ENCODE measurements at places on chromosomes 16 and 17. TPM values are rescaled to one million over a fixed set of nuclear protein-coding genes. Genes with fewer than 3 reads are reported as not detected.

Gene FSCN2
- polyA plus RNA-seq, result not detected

Gene NKD1
- polyA plus RNA-seq, result 2.8 TPM

Gene CTRB2
- 0.42 TPM for polyA plus RNA-seq

Gene TEKT1
- not detected for polyA plus RNA-seq

Gene HNF1B
- 11.8 TPM for polyA plus RNA-seq

Gene CDYL2
- 1.9 TPM for polyA plus RNA-seq

Gene SOX15
- 1.2 TPM for polyA plus RNA-seq

Gene CFAP97D1
- polyA plus RNA-seq, result not detected

Gene CCDC200
- 0.12 TPM for polyA plus RNA-seq

Gene RAPGEFL1
- polyA plus RNA-seq, result 85.0 TPM

Gene MYH2
- polyA plus RNA-seq, result not detected

Gene ABAT
- 9.6 TPM for polyA plus RNA-seq

Gene OTOP3
- polyA plus RNA-seq, result 0.28 TPM

Gene CAPNS2
- 0.07 TPM for polyA plus RNA-seq

Gene NMT1
- 38.4 TPM for polyA plus RNA-seq

Gene DRC3
- not detected for polyA plus RNA-seq

Gene SERPINF2
- polyA plus RNA-seq, result 1.2 TPM

Gene FAM20A
- 0.46 TPM for polyA plus RNA-seq

Gene RAB26
- 13.9 TPM for polyA plus RNA-seq

Gene RRAD
- polyA plus RNA-seq, result 1.8 TPM

Gene NACA2
- polyA plus RNA-seq, result not detected

Gene ZNF287
- 0.46 TPM for polyA plus RNA-seq

Gene SEPTIN12
- polyA plus RNA-seq, result not detected

Gene RGS11
- 1.8 TPM for polyA plus RNA-seq

Gene ABCC12
- not detected for polyA plus RNA-seq

Gene HAS3
- polyA plus RNA-seq, result 0.60 TPM

Gene HOXB6
- 28.5 TPM for polyA plus RNA-seq

Gene TPSD1
- 1.2 TPM for polyA plus RNA-seq

Gene TTLL6
- 3.5 TPM for polyA plus RNA-seq

Gene CCL13
- polyA plus RNA-seq, result 2.0 TPM

Gene APOH
- polyA plus RNA-seq, result 0.20 TPM
